ENCODE measurements at places on chromosomes 13 and 19.

- DNase-seq, result peak; percentile 91
Measured at GRCh38 chr19:53132141-53132991, at the start of gene ZNF415. TSS of gene ZNF415 (minus strand) at chr19:53132910. CDS start at chr19:53122676, 10,234 bp downstream.

GRCh38 chr13:97719736-97720135, 233.7 kb upstream of the IPO5 start:
- no peak for DNase-seq

DNA sequence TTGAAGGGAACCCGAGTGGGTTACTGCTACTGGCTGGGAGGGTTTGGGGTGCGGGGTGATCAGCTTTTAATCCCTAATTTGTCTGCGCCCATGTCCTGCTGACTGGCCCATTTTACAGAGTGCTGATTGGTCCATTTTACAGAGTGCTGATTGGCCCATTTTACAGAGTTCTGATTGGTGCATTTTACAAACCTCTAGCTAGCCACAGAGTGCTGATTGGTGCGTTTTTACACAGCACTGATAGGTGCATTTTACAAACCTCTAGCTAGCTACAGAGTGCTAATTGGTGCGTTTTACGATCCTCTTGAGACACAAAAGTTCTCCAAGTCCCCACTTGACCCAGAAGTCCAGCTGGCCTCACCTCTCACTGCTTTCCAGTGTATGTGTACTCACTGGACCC, 43.2 kb downstream of the MTMR6 start:
- no peak for DNase-seq

DNA sequence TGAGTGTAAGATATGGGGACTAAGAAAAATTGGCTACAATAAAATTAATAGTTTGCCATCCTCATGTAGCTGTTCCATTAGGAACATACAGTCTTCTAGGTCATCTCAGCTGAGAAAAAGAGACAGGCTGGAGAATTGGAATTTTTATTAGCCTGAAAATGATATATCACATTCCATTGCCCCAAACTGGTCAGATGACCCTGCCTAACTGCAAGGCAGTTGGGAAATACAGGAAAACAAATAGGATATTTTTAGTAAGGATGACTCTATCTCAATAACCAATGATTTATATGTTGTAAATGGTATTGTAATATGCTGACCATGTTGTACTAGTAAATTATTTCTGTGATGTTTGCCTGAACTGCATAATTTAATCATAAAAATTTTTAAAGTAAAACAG, 673.8 kb downstream of the PCDH9 start:
- peak; percentile 11 for DNase-seq

DNA sequence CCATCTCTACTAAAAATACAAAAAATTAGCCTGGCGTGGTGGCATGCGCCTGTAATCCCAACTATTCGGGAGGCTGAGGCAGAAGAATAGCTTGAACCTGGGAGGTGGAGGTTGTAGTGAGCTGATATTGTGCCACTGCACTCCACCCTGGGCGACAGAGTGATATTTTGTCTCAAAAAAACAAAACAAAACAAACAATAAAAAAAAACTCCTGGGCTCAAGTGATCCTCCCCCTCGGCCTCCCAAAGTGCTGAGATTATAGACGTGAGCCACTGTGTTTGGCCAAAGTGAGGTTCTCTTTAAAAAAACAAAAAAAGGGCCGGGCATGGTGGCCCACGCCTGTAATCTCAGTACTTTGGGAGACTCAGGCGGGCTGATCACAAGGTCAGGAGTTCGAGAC, 3.8 kb upstream of the JUNB start:
- no peak for DNase-seq

DNA sequence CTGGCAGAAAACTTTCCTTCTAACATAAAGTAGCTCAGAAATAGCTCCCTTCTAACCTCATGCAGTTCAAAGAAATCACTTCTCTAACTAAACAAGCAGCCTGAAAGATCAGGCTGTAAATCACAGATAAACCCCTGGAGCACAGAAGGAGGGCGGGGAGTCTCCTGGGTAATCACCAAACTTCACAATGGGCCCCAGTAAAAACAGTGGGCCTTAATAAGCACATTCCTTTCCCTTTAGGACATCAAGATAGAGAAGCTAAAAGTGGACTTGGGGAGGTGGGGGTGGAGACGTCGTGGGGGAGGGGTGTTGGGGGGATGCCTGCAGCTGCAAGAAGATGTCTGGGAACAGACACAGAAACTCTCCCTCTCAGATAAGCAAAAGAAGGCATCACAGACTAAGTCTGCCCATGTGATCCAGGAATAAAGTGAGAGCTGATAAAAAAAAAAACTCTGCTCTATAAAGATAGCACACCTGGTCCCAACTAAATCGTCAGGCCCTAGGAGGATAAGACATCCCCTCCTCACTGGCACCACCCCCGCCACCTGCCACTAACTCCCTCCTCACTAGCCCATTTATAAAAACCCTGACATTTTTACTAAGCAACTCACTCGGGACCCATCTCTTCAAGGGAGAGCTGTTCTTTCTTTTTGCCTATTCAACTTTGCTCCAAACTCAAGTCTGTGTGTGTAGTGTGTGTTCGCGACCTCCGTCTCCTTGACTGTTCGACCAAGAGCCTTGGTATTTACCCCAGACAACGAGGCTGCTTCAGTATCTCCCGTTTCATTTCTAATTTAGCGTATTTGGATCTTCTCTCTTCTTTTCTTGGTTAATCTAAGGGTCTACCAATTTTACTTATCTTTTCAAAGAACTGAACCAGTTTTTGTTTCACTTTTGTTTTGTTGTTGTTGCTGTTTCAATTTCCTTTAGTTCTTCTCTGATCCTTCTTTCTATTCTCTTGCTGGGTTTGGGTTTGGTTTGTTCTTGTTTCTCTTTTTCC, 31.7 kb downstream of the DNAJC15 start:
- DNase-seq, result peak; percentile 17

- DNase-seq, result no peak
Measured at GRCh38 chr13:49217962-49218492, 2.1 kb upstream of the MLNR start.

DNA sequence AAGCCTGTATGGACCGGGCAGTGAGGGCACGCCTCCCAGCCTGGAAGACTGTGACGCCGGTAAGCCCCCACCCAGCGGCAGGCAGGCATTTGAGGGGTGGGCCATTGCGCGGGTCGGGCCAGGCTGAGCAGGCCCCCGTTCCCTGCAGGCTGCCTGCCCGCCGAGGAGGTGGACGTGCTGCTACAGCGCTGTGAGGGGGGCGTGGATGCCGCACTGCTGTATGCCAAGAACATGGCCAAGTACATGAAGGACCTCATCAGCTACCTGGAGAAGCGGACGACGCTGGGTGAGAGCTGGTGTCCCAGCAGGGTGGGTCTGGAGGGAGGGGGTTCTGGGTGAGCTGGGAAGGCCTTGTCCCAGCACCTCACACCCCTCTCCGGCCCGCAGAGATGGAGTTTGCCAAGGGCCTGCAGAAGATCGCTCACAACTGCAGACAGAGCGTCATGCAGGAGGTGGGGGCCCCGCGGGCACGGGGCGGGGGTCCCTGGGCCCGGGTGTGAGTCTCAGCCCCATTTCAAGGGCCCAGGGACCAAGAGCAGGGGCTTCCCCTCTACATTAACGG, 7.1 kb downstream of the ARHGAP45 start:
- DNase-seq, result no peak

- no peak for DNase-seq
Measured at GRCh38 chr13:113057084-113057483, 48.5 kb upstream of the F7 start.

DNA sequence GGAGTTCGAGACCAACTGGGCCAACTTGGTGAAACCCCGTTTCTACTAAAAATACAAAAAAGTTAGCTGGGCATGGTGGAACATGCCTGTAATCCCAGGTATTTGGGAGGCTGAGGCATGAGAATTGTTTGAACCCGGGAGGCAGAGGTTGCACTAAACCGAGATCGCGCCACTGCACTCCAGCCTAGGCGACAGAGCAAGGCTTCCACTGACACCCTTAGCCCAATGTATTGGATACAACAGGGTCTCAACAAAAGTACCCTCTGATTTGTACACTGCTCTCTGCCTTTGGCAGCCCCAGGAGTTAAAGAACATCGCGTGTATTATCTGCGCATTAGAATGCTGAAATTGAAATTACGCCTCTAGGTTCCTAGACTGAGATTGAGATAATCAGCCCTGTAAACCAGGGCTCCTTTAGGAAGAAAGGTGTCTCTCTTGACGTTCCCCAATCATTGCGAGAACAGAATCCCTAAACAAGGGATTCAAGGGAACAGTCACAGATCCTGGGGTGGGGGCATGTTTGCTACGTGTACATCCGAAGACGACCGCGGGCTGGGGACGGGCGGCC, 21.9 kb downstream of the IPO5 start:
- no peak for DNase-seq

GRCh38 chr13:31278869-31279268, 79.1 kb downstream of the B3GLCT start:
- no peak for DNase-seq

- no peak for DNase-seq
Measured at GRCh38 chr19:38977445-38978325, 2.1 kb upstream of the FBXO17 start.

GRCh38 chr19:17770613-17771012, 19.3 kb downstream of the FCHO1 start:
- no peak for DNase-seq
